ENCODE measurements at places on chromosomes 5 and 9. TPM values are rescaled to one million over a fixed set of nuclear protein-coding genes. Genes with fewer than 3 reads are reported as not detected.
A peak's percentile ranks its signal among the peaks of the same experiment; 100 is the strongest.

DNA sequence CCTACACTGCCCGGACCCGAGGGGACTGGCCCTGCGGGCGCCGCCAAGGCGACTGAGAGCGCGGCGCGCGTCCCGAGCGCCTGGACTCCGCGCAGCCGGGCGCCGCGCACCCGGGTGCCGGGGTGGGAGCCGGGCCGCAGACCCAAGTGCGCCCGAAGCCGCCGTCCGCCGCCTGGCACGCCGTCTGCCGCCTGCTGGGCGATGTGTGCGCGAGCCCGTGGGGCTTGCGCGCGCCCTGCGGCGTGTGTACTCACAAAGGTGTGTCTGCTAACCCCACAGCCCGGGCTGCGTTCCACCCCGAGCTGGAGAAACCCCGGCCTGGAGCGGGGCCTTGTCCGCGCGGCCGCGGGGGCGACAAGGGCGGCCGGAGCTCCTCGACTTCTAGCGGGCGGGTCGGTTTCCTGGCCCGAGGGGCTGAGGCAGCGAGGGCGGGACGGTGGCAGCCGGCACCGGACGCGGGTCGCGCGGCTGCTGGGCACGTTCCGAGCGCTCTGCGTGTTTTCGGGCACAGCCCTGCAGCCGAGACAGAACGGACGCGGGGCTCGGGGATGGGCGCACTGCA, 1.1 kb upstream of the ZSWIM6 start:
- peak; percentile 83 for DNase-seq

- no peak for DNase-seq
Measured at GRCh38 chr9:135804581-135805421, 102.5 kb downstream of the CAMSAP1 start.

The FOXD4L3 gene
- total RNA-seq: not detected

- DNase-seq: no peak
Measured at GRCh38 chr9:215631-216155, 1.0 kb downstream of the DOCK8 start.

DNA sequence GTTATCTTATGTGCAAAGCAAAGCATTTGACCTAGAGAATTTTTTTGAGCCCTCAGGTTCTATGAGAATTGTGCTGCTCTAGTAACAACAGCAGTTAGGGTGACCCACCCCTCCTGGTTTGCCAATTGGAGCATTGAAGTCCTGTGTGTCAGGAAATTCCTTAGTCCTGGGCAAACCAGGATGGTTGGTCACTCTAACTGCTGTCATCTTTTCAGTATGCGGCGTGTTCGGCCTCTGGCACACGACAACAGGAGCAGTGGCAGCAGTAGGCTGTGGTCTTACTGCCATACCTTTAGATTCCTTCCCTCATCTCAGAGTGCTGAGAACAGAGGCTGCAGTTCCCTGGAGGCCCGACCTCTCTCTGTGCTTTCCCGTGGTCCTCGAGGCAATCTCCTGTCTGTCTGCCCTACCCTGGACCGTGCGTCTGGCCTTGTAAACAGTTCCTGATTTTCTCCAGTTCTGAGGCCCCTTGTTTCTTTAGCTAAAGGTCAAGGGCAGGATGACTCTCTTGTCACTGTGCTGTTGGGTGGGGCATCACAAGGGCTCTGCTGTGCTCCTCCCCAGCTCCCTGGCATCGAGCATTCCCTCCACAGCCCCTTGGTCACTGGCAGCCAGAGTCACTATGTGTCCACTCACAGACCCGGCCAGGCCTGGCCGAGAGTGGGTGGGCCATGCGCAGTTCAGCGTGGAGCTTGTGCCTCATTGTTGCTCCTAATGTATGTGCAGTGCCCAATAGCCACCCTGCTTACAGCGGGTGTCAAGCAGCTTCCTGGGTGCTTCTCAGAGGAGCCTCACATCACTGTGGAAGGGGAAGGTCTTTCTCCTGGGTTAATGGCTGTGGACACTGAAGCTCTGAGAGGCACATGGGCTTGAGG, 18.5 kb upstream of the COL15A1 start:
- DNase-seq: no peak

GRCh38 chr5:172133359-172134029, 54.5 kb downstream of the STK10 start:
- peak; percentile 66 for DNase-seq

GRCh38 chr9:123586275-123586674, 230.3 kb downstream of the CRB2 start:
- DNase-seq: no peak

The S100Z gene
- 1.4 TPM for total RNA-seq
